ENCODE measurements at places on chromosomes 13 and 19. TPM values are rescaled to one million over a fixed set of nuclear protein-coding genes. Genes with fewer than 3 reads are reported as not detected.

- no peak for DNase-seq
Measured at GRCh38 chr19:28700176-28700575, 512.8 kb downstream of the UQCRFS1 start.

DNA sequence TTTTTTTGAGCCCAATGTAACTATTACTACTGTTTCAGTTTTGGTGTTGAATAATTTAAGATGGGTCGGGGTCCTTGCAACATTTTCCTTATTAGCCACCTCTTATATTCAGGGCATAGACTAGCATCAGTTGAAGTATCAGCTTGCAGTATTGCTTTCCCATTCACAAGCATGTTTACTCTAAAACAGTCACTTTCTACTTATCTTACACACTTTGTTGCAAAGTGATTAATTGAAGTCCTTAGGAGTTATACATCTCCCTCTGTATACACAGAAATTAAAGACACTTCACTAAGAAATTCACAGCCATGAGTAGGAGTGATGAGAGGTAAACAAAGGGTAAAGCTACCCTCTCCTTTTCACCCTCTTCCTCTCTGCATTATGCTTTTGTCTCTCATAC is 27.6 kb downstream of the SLAIN1 start:
- DNase-seq: no peak

DNA sequence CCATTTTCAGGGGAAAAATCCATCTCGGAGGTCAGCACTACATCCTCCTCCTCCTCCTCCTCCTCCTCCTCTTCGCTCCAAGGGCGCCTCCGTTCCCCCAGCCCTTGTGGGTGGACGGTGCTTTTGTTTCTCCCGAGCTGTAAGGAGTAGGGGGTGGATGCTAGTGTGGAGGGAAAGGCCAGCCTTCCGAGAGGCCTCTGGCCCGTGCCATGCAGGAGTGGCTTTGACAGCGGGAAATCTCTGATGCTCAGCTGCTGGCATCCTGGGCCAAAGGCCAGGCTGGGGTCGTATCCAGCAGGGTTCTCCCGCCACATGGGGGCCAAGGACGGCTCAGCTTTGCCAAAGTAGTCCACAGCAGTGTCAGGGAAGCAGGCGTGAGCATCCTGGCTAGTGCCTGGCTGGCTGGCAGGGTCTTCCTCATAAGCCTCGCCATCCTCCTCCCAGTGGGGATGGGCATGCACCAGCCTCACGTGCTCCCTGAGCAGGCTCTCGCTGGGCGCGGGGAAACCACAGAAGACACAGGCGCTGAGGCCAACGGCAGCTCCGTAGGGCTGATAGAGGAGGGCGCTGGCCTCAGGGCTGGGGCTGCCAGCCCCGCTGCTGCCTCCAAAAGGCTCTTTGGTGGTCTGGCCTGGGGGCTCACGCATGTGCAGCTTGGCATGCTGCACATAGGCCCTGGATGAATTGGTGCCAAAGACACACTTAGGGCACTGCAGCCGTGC is 10.5 kb downstream of the WIZ start:
- no peak for DNase-seq

DNA sequence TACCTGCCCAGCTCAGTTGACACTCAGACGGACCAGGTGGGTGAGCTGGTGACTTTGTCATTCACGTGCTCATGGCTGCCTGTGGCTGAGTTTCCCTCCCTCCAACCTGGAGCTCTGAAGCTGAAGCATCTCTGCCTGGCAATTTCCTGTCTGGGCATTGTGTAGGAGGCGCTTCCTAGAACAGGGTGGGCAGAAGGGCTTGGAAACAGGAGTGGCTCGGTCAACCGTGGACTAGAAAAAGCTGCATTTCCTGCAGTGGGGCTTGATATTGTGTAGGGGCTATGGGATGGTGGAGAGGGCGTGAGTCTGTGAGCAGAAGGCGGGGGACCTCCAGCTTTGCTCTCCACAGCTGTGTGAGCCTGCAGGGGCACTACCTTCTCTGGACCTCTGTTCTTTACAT is 278.3 kb downstream of the TEX29 start:
- no peak for DNase-seq

SLC1A5 gene
- 57.3 TPM for polyA plus RNA-seq

CPT1C gene
- polyA plus RNA-seq: not detected

ZNF737 gene
- 0.06 TPM for polyA plus RNA-seq
